Hepatocyte (in vitro differentiated cells): ENCODE measurements at places on chromosomes 4 and X. TPM values are rescaled to one million over a fixed set of nuclear protein-coding genes. Genes with fewer than 3 reads are reported as not detected.

GPAT3 gene
- 4.4 and 8.9 TPM in 2 replicates for total RNA-seq

TRIML2 gene
- 0.23 TPM in 1 of 2 replicates, not detected in the other for total RNA-seq

TCEAL2 gene
- total RNA-seq = 2.8 and 3.9 TPM in 2 replicates

SHROOM3 gene
- 58.8 and 63.1 TPM in 2 replicates for total RNA-seq
